Common myeloid progenitor, CD34-positive (primary cell): ENCODE measurements at places on chromosomes 4 and X.

- H3K27me3 ChIP-seq: peaks cover 3% of the 10 kb centered on the region
- no peak overlapping the region for H3K27ac ChIP-seq
- H3K4me1 ChIP-seq: no peaks in the 10 kb centered on the region
- H3K4me3 ChIP-seq: no peak overlapping the region
- no peaks in the 10 kb centered on the region for H3K36me3 ChIP-seq
Measured at GRCh38 chrX:132375941-132376340, 112.9 kb downstream of the MBNL3 start.

- peaks cover 4% of the 10 kb centered on the region for H3K4me1 ChIP-seq
- H3K36me3 ChIP-seq: no peaks in the 10 kb centered on the region
Measured at GRCh38 chr4:6658597-6659075, 18.2 kb downstream of the MRFAP1 start.

GRCh38 chr4:112029771-112030171 lies 115.5 kb upstream of the FAM241A start:
- H3K27ac ChIP-seq: no peak overlapping the region
- H3K36me3 ChIP-seq: no peaks in the 10 kb centered on the region
- H3K27me3 ChIP-seq: no peaks in the 10 kb centered on the region
- H3K4me1 ChIP-seq: no peaks in the 10 kb centered on the region

DNA sequence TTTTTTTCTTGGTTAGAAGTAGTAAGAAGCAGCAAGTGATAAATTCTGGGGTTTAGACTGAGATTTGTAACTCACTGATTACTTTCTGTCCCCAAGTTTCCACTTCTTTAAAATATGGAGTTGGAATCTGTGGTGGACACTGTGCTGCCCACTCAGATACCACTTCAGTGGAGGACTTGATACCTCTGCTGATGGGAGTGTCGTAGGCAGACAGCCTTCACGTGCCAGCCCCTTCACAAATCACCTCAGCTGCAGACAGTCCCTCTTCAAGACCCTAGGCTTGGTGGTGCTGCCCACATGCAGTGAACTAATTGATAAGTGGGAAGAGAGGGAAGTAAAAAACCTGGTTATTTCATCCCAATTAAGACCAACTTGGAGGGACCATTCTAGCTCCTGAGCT lies 139.5 kb downstream of the PDLIM5 start:
- DNase-seq: no peak
- no peak overlapping the region for H3K4me3 ChIP-seq
- no peak overlapping the region for H3K27ac ChIP-seq
- no peaks in the 10 kb centered on the region for H3K27me3 ChIP-seq

DNA sequence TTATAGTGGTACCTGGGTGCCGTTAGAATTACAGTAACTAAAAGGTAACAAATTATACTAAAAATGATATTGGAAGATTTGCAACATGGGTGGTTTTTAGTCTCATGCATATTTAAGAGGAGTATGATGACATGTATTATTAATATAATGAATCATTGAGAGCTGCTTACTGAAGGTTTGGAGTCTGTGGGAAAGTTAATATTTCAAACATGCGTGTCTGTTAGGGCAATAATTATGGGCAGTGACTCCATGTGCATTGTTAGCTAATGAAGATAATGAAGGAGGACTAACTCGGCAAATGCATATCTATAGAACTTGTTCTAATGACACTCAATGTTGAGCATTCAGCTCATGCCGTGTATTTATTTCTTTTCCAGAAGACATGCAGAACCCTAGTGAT lies 47.1 kb downstream of the MTHFD2L start:
- no peak overlapping the region for H3K4me3 ChIP-seq
- no peaks in the 10 kb centered on the region for H3K36me3 ChIP-seq
- no peaks in the 10 kb centered on the region for H3K27me3 ChIP-seq
- no peak for DNase-seq

- no peaks in the 10 kb centered on the region for H3K27me3 ChIP-seq
- H3K4me3 ChIP-seq: no peak overlapping the region
- H3K36me3 ChIP-seq: no peaks in the 10 kb centered on the region
Measured at GRCh38 chr4:107432451-107432850, 287.6 kb downstream of the PAPSS1 start.

- no peaks in the 10 kb centered on the region for H3K36me3 ChIP-seq
- H3K4me3 ChIP-seq: no peak overlapping the region
- no peaks in the 10 kb centered on the region for H3K27me3 ChIP-seq
Measured at GRCh38 chr4:159051245-159052071, 51.4 kb upstream of the RAPGEF2 start.
